ENCODE measurements at places on chromosomes 4 and X. TPM values are rescaled to one million over a fixed set of nuclear protein-coding genes. Genes with fewer than 3 reads are reported as not detected.
A peak's percentile ranks its signal among the peaks of the same experiment; 100 is the strongest.

GRCh38 chr4:101158134-101158482 lies 189.2 kb downstream of the PPP3CA start:
- DNase-seq = no peak

DNA sequence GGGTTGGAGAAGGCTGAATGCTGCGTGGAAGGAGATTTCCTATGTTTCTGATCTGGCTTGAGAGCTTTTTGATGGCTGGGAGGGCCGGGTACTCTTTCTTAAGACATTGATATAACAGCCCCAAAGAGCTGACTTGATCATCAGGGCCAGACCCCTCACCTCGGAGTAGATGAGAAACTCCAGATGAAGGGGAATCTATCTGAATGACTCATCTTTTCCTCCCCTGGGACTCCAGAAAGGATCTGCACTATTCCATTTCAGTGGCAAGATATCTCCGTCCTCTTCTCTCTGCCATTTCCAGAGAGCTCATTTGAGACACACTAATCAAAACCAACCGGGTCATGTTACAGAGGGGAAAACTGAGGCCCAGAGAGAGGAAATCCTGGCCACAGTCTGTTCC lies 92.9 kb upstream of the MSX1 start:
- DNase-seq = no peak

GRCh38 chrX:88244066-88244465 lies 503.0 kb upstream of the CPXCR1 start:
- no peak for DNase-seq

- no peak for DNase-seq
Measured at GRCh38 chr4:2814627-2815270, 21.9 kb downstream of the SH3BP2 start.

GRCh38 chrX:46967547-46967946 lies 55.3 kb downstream of the JADE3 start:
- DNase-seq = no peak

DNA sequence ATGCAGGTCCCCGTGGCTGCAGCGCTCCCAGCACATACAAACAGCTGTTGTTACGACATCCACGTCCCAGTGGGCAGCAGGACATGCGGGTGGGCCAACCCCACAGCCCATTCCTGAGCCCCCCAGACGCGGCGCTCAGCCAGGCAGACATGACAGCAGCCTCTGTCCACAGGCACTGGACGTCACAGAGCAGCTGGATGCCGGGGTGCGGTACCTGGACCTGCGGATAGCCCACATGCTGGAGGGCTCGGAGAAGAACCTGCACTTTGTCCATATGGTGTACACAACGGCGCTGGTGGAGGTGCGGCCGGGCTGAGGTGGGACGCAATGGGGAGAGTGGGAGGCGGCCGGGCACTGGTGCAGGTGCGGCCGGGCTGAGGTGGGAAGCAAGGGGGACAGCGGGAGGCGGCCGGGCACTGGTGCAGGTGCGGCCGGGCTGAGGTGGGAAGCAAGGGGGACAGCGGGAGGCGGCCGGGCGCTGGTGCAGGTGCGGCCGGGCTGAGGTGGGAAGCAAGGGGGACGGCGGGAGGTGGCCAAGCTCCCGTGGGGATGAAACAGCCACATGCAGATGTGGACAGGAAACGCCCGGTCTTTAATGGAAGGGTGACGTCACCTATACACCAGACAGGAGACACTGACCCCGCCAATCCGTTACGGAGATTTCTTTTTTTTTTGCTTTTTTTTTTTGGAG lies 9.4 kb downstream of the PLCXD1 start:
- no peak for DNase-seq

- DNase-seq = no peak
Measured at GRCh38 chrX:34749896-34750295, 92.8 kb upstream of the TMEM47 start.

- DNase-seq = no peak
Measured at GRCh38 chrX:52852110-52852860, 15.6 kb downstream of the XAGE3 start.

GRCh38 chrX:10254739-10255138 lies 98.0 kb downstream of the CLCN4 start:
- DNase-seq = no peak

DNA sequence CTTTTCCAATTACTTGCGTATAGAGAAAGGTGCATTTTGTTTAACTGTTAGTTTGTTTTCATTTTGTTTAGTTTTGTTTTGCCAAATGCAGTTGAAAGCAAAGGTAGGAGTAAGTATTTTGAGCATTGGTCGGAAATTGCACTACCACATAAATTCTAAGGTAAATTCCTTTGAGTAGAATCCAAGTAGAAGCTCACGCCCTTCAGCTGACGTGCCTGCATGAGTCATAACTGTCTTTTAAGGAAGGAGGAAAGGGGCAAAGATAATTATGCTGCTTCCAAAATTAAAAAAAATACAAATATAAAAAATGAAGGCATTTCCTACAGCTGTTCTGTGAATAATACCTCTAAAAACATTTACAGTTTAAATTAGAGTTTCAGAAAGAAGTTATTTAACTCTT lies 110.2 kb upstream of the MYOZ2 start:
- DNase-seq = peak; percentile 61

DNA sequence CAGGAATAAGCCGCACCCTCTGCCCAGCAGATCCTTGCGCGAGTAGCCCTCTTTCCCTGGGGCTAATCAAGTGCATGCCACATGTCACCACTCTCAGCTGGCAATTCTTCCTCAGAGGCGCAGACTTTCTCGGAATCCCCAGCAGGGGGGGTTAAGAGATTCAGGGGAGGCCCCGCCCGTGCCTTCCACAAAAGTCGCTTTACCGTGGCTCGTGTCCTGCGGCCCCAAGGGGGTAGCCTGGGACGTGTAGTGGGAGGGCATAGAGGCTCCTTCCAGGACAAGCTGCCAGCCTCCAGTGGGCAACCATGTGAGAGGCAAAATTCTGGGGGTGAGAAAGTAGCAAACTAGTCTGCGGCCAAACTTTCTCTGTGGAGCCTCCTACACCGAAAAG lies 652 bp downstream of the SRPX start:
- peak; percentile 36 for DNase-seq

- DNase-seq = no peak
Measured at GRCh38 chr4:113625902-113626301, 135.6 kb downstream of the CAMK2D start.

DNA sequence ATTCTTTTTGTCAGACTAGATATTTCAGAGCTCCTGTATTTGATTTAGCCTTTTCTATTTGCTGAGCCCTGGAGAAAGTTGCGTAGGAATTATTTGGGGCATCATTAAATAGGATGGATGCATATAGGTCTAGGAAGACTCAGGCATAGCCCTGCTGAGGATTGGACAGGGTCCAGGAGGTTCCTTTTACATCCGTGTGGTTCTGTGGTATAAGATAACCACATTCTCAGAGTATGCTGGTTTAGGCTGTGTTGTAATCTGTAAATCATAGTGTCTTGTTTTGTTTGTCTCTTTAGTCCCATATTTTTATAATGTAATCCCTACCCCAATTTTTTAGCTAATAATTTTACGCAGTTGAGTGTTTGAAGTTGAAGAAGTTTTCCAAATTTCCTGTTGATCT lies 513.7 kb downstream of the RPA4 start:
- DNase-seq = no peak

DNA sequence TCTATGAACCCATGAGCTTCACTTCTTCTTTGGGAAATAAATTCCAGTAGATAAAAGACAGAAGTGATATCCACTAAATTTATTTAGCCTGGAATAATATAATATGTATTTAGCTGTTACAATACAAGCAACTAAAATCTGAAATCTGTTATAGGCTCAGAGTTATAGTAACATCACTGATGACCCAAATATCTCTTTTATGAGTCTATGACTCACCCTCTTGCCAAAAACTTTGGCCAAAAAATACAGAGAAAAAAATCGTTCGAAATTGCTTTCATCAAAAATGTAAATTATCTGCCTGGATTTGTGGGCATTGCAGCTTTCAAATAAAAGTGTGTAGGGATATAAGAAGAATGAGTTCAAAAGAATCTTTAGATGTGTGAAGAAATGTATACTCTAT lies 89.4 kb upstream of the DKK2 start:
- no peak for DNase-seq

GRCh38 chrX:151902813-151903591 lies 9.7 kb upstream of the MAGEA4 start:
- no peak for DNase-seq

DNA sequence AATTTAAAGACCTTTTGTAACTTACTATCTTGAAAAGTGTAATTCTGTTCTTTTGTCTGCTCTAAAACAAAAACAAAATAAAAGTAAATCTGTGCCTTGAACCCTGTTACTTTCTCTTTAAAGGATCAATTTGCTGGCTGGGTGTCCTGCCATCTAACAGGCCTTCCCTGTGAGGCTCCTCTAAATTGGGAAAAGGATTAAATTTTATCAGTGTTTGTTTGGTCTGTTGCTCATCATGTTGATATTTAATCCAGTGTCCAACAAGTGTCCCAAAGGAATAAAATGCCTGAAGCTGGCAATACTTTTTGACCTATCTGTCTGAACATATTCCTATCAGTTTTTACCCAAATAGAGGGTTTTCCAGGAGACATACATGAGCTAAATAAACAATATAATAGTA lies 688.7 kb downstream of the IL1RAPL1 start:
- DNase-seq = no peak

DNA sequence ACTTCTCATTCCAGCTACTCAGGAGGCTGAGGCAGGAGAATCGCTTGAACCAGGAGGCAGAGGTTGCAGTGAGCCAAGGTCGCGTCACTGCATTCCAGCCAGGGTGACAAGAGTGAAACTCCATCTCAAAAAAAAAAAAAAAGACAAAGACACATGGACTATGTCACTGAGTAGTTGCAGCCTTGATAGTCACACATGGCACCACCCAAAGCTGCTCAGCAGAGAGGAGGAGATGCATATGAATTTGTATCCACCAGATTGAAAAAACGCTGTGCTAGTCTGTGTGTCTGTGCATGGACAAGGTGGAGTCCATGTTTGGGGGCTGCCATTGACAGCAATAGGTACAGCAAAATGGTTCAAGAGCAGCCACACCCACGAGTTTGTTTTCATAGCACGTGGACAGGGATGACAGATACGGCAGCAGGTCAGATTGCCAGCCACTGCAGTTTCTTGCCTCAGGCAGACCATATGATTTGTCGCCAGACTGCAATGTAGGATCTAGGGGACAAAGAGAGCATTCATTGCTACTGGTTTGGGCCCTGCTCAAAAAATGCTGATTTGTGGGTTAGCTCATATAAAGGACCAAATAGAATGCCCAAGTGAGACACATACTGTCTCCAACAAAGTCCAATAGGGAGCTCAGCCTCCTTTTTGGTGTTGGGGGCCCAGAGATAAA lies 89.9 kb downstream of the CEP135 start:
- no peak for DNase-seq

DNA sequence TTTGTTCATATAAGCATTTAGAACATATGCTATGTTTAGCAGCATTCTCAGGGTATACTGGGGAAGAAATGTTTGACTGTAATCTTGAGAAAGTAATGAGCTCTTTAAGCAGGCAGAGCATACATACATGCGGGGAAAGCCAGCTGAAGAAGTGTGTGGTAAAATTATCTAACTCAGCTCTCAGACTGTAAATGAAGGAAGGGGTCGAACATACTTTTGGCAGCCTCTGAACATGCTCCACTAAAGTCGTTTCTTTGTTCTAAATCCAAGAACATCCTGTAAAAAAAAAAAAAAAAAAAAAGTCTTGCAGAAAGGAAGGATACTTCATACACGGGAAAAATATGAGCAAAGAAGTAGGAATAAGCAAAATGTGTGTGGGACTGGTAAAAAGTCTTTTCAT lies 224.8 kb downstream of the GRID2 start:
- no peak for DNase-seq

DNA sequence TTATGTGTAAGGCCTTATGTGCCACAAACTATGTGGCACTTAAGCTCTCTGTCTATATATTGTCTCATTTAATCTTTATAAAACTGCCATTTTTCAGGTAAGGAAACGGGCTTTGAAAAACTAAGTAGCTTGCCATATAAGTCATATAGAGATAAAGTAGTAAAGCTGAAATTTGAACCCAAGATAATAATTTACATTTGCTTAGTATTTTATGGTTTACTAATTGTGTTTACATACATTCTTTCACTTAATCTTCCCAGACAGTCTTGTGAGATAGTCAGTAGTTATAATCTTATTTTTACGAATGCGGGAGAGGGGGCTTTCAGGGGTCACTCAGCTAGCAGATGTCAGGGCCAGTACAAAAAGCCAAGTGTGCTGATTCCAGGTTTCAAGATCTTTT lies 13.9 kb upstream of the CCNG2 start:
- DNase-seq = no peak

DNA sequence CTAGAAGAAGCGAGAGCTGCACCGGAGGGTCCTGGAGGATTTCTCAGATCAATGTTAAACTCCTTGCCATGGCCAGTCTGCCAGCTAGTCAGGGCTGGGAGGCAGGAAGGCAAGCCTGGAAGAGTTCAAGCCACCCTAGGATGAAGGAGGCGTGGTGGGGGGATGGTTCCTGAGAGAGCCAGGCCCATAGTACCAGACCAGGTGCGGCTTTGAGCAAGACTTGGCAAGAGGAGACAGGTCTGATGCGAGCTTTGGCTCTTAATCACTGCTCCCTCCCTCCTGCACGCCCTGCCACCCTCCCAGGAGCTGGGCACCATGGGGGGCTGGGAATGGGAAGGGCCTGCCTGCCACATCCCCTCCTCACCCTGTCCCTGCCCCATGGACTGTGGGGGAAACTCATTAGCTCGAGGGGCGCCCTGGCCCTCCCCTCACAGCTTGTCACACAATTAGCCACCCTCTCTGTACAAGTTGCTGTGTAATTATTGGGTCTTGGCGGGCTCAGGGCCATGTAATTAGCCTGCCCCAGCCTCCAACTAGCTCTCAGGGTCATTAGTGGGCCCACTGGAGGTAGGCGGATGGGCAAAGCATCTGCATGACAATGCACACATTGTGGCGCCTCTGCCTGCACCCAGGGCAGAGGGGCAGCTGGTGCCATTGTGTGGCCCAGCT lies 50.3 kb downstream of the EFNB1 start:
- no peak for DNase-seq

TMPRSS11A gene
- 0.10 TPM for polyA plus RNA-seq

CLDN22 gene
- polyA plus RNA-seq = 0.62 TPM

CACNA1F gene
- polyA plus RNA-seq = 0.25 TPM

SOX3 gene
- not detected for polyA plus RNA-seq

AKAP4 gene
- not detected for polyA plus RNA-seq

DYNLT3 gene
- 37.9 TPM for polyA plus RNA-seq

NAP1L5 gene
- polyA plus RNA-seq = 11.6 TPM

FMR1 gene
- polyA plus RNA-seq = 85.7 TPM

CXorf49 gene
- polyA plus RNA-seq = 0.43 TPM

UGT2B7 gene
- 22.9 TPM for polyA plus RNA-seq

FDCSP gene
- not detected for polyA plus RNA-seq

CXCL9 gene
- polyA plus RNA-seq = 0.63 TPM

CSAG3 gene
- polyA plus RNA-seq = not detected

TRIM60 gene
- not detected for polyA plus RNA-seq
